ENCODE measurements at places on chromosomes 13 and 19.

DNA sequence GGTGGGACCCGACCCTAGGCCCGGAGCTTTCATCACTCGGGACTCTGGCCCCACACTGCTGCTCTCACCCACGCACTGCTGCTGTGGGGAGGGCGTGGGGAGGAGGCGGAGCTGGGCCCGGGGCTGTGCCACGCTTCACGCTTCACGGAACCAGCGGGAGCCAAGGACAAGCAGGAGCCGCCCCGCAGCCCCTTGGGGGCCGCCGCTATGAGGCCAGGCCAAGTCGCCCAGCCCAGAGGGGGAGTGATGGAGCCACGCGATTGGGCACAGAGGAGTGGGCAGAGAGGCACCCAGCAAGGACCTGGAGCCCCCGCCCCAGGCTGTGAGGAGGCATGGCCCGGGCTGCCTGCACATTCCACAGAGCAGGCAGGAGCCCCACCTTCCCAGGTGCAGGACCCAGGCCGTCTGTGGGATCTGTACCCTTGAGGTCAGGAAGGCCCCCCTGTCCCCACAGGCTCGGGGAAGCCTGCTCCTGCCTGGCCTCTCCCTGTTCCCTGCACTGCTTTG lies 10.2 kb upstream of the SUPT20H start:
- no peak for DNase-seq

GRCh38 chr19:54107876-54108490 lies 5.3 kb downstream of the NDUFA3 start:
- no peak for DNase-seq

GRCh38 chr13:50651922-50652321 lies 191.6 kb downstream of the DLEU7 start:
- DNase-seq: no peak

- DNase-seq: no peak
These were observed 14.3 kb downstream of the ERICH4 start for GRCh38 chr19:41457241-41457640.

- DNase-seq: no peak
These were observed 8.6 kb downstream of the MIR17HG start for GRCh38 chr13:91355826-91356710.

DNA sequence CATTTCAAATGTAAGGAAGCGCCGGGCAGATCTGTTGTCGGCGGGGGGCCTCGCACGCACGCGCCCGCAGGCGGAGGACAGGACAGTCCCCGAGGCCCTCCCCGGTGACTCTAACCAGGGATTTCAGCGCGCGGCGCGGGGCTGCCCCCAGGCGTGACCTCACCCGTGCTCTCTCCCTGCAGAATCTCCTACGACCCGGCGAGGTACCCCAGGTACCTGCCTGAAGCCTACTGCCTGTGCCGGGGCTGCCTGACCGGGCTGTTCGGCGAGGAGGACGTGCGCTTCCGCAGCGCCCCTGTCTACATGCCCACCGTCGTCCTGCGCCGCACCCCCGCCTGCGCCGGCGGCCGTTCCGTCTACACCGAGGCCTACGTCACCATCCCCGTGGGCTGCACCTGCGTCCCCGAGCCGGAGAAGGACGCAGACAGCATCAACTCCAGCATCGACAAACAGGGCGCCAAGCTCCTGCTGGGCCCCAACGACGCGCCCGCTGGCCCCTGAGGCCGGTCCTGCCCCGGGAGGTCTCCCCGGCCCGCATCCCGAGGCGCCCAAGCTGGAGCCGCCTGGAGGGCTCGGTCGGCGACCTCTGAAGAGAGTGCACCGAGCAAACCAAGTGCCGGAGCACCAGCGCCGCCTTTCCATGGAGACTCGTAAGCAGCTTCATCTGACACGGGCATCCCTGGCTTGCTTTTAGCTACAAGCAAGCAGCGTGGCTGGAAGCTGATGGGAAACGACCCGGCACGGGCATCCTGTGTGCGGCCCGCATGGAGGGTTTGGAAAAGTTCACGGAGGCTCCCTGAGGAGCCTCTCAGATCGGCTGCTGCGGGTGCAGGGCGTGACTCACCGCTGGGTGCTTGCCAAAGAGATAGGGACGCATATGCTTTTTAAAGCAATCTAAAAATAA lies 18.2 kb downstream of the IL17D start:
- DNase-seq: no peak

DNA sequence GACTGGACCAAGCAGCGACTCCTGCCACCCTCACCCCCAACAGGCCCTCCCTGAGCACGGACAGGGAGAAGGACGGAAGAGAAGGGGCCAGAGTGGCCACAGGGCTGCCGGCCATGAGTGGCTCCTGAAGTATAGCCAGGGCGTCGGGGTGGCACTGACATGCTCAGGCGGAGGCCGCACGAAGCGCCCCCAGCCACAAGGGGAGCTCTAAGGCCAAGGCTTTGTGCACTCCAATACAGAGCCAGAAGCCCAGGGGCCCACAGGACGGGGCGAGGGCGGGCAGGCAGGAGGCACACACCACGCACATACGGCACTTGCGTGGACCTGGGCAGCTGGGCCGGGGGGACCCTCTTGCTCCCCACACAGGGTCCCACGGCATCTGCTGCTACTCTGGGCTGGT lies 52.0 kb downstream of the KLF2 start:
- no peak for DNase-seq

DNA sequence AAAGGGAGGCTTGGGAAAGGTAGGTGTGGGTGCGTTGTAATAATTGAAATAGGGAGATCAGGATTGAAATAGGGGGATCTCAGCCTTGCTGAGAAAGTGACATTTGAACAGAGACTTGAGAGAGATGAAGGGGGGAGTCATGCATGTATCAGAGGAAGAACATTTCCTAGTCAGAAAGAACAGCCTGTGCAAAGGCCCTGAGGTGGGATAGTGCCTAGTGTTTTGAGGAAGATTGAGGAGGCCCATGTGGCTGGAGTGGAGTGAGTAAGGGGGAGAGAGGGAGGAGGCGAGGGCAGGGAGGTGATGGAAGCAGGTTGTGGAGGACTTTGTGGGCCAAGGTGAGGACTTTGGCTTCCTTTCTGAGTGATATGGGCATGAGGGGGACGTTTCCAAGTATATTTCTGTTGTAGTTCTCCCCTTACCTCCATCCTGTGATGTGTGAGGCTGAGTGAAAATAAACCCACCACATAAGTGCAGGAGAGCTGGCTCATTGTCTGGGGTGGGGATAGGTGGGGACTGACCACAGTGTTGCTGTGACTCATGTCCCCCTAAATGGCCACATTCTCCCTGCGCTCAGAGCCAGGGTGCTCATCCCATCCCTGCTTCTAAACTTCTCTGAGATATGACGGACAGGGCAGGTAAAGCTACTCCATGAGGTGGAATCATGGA lies 17.8 kb downstream of the ACTL9 start:
- DNase-seq: no peak

DNA sequence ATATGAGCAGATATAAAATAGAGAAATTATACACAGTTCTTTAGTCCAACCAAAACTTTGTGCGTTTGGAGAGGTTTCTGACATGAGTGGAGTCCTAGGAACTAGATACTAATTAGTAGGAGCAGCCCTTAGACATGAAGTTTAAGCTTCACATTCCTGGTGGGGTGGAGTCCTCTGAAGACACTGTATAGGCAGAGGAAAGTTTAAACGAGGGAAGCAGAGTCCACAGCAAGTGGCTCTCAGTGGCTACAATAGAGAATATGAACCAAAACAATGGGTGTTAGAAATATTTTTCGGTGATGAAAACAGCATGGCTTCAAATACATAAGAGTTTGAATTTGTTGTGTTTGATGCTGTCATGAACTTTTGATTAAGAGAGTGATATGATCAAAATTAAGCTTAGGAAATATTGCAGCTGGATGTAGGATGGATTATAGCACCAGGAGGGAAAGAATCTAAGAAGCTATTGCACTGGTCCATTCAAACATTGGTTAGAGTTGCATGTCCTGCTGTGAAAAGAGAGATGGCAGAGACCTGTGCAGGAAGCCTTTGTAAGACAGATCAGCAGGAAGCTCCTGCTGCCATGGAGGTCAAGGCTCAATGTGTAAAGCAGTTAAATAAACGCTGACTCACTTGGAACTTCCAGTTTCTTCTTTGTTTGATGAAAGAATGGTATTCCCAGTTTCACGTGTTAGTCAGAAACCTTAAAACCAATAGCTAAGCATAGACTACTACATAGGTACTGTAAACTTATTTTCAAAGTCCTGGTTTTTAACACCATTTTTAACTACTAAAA lies 175.2 kb downstream of the TDRD3 start:
- no peak for DNase-seq

- DNase-seq: peak; percentile 71
These were observed 737 bp upstream of the ZNF181 start for GRCh38 chr19:34733266-34733745.

DNA sequence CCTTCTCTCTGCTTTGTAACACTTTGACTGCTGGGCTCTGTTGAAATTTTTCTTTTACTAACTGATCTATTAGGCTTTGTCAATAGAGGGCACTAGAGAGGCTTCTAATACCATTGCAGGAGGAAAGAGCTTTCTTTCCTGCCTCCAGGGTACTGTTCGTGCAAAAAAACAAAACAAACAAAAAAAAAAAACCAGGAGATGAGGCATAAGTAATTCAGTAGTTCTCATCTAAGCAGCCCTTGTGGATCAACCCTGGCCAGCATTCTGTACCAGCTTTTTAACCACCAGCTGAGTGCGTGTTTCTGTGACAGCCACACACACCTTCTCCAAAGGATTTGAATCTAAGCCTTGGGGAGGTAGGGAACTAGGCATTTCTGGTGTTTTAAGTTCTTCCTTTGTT lies 1707.6 kb upstream of the SLC10A2 start:
- DNase-seq: no peak

GRCh38 chr13:67299072-67299635 lies 69.0 kb upstream of the PCDH9 start:
- no peak for DNase-seq

DNA sequence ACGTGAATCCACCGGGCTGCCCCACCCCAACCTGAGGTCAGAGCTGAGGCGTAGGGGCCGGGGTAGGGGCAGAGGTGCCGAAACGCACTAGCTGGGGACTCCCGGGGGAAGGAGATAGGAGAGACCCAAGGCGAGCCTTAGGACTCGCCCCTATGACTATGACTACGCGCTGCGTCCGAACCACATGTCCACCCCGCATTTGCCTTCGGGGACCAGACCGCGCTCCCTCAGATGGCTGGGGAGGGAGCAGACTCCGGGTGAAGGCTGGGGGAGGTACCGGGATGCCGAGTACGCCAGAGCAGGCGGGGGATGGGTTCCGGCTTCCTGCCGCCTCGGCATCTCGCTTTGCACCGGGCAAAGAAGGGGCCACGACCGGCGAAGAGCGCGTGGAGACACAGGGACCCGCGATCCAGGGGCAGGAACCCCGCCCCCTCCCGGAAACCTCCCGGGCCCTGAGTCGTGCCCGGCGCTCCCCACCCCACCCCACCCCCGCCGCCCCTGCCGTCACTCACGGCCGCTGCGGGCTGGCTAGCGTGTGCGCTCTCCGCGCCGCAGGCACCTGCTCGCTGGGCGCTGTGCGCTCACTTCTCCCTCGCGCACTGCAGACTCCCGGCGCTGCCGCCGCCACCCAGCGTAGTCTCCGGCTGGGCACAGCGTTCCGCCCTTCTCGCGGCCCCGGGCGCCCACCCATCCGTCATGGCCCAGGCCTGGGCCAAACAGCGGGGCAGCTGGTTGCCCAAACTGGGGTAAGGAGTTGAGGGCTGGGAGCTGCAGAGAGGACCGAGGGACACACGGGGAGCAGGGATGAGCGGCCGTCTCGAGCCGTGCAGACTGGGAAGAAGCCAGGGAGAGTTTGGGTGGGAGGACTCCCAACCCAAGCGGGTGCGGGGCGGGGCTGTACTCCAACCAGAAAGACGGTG lies 622 bp upstream of the VSTM2B start:
- DNase-seq: no peak

GRCh38 chr13:82791035-82791434 lies 1091.2 kb downstream of the SLITRK1 start:
- DNase-seq: no peak

DNA sequence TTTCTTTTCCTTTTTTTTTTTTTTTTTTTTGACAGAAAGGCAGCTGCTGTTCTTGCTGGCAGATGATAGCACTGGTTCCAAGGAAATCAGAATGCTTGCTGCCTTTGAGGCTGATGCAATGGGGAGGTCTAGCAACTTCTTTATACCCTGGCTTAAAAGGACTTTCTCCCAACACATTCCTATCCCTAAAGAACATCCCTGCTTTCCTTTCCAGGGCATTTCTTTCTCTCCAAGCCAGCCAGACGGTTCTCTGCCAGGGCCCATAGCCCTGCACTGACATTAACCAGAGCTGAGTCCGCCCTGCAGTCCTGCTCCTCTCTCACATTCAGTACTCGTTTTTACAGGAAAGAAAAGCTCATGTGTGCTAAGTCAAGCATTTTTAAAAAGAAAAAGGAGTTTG lies 133.9 kb upstream of the WASF3 start:
- no peak for DNase-seq

- DNase-seq: no peak
These were observed 191.5 kb downstream of the TEX29 start for GRCh38 chr13:111511805-111512504.

DNA sequence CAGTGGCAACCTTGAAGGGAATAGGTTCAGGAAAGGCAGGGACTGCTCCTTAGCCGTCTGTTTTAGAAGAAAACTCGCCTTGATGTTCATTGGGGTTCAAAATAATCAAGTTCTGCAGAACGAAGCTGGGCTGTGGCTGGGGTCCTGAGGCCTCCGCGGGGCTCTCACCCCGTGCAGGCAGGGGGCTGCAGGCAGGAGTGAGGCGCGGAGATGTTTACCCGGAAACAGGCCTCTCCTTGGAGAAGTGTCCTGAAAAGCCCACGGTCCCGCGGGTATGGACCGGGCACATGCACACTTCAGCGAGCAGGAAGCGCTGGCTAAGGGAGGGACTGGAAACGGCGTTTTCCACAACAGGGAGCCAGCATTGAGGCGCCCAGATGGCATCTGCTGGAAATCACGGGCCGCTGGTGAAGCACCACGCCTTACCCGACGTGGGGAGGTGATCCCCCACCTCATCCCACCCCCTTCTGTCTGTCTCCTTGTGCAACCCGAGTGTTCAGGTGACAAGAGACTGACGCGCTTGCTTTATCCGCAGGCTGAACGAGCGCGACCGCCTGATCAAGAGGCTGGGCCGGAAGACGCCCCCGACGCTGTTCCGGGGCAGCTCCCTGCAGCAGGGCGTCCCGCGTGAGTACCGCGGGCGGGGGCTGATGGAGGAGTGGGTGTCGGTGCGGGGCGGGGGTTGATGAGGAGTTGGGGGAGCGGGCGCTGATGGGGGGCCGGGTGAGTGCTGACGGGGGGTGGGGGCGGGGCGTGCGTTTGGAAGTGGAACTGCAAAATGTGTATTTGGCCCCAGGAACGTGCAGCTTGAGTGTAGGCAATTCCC lies 39.6 kb downstream of the SHISA2 start:
- DNase-seq: no peak

DNA sequence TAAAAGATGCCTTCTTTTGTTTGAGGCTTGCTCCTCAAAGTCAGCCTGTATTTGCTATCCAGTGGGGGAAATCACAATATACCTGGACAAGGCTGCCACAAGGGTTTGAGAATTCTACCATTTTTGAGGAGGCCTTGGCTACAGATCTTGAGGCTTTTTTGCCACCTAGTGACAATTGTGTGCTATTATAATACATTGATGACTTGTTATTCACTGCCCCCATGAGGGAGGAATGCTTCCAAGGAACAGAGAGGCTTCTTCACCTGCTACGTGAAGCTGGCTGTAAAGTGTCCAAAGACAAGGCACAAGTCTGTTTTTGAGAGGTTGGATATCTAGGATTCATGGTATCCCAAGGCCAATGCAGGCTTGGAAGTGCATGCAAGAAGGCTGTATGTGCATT lies 72.5 kb downstream of the ZNF708 start:
- no peak for DNase-seq

GRCh38 chr19:2775556-2776430 lies 7.3 kb downstream of the SGTA start:
- DNase-seq: no peak

GRCh38 chr13:113585896-113586295 lies 1.3 kb downstream of the TFDP1 start:
- no peak for DNase-seq

- no peak for DNase-seq
These were observed 198.8 kb downstream of the NBEA start for GRCh38 chr13:35140831-35141230.
